ENCODE measurements at places on chromosomes 2 and 18. TPM values are rescaled to one million over a fixed set of nuclear protein-coding genes. Genes with fewer than 3 reads are reported as not detected.

- no peak for DNase-seq
These were observed 552 bp upstream of the ATF2 start for GRCh38 chr2:175168564-175168945.

GRCh38 chr18:9135912-9136314, 668 bp upstream of the ANKRD12 start:
- no peak for DNase-seq

DNA sequence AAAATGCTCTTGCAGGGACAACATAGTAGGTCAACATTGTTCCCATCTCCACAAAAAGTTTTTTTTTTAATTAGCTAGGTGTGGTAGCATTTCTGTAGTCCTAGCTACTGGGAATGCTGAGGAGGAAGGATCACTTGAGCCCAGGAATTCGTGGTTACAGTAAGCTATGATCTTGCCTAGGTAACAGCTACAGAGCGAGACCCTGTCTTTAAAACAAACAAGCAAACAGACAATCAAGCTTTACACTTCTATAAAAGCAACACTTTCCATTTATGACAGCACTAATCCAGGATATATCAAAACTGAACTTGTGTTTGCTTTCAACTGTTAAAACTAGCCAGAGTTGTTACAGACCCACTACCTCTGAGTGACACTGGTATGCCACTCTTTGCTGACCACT, 12.0 kb downstream of the UGT1A3 start:
- no peak for DNase-seq

DNA sequence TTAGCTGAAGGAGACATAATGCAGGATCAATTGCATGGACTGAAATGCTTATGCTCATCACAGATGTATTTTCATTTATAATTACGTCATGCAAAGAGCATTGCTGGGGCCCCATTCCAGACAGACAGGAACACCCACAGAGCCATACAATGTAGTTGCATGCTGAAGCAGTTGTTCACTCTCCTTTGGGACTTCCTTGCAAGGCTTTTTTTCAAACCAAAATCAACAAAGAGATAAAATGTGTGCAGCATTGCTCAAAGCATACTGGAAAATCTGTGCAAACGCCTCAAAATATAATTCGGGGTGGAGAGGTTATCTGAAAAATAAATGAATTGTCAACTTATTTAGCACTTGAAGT, 463.2 kb downstream of the CDH2 start:
- DNase-seq: peak; percentile 18

MYCN gene
- total RNA-seq: not detected

PRKCE gene
- total RNA-seq: 18.0 TPM

Data from heart left ventricle (tissue), 16 donors.